ENCODE measurements at places on chromosomes 16 and 17. TPM values are rescaled to one million over a fixed set of nuclear protein-coding genes. Genes with fewer than 3 reads are reported as not detected.

GRCh38 chr17:3974138-3974687, 10.0 kb upstream of the ATP2A3 start:
- no peaks in the 10 kb centered on the region for H3K27me3 ChIP-seq
- no peak for DNase-seq
- H3K27ac ChIP-seq: no peak overlapping the region
- no peaks in the 10 kb centered on the region for H3K36me3 ChIP-seq
- no peak overlapping the region for H3K4me3 ChIP-seq

DNA sequence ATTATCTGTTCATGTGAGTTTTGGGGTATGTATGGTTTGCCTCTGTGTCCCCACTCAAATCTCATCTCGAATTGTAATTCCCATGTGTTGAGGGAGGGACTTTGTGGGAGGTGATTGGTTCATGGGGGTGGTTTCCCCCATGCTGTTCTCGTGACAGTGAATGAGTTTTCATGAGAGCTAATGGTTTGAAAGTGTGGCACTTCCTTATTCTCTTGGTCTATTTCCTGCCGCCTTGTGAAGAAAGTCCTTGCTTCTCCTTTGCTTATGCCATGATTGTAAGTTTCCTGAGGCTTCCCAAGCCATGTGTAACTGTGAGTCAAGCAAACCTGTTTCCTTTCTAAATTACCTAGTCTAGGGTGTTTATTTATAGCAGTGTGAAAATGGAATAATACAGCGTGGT, 128.1 kb upstream of the HS3ST4 start:
- no peak for DNase-seq
- H3K4me1 ChIP-seq: no peaks in the 10 kb centered on the region
- no peaks in the 10 kb centered on the region for H3K36me3 ChIP-seq
- no peak overlapping the region for H3K27ac ChIP-seq

GRCh38 chr17:76271669-76272540, 6.8 kb downstream of the UBALD2 start:
- H3K27ac ChIP-seq: peak overlapping the region; percentile 79
- peak overlapping the region; percentile 11 for H3K4me3 ChIP-seq
- DNase-seq: peak; percentile 62
- peaks cover 9% of the 10 kb centered on the region for H3K36me3 ChIP-seq

DNA sequence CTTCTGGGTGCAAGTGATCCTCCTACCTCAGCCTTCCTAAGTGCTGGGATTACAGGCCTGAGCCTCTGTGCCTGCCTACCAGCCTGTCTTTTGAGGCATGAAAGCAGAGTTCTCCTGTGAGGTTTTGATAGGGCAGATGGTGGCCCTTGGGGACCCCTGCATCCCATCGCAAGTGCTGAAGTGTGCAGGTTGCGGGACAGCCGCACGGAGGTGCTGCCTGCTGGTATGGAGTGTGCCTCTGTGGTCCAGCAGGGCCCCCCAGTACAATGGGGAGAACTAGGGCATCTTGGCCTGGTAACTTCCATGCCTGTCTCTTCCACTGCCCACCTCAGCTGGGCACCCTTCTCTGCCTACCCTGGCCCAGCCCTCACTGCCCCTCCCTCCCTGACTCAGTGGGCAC, 9.9 kb upstream of the NDRG4 start:
- H3K4me1 ChIP-seq: no peaks in the 10 kb centered on the region
- no peak overlapping the region for H3K27ac ChIP-seq

- no peak for DNase-seq
- no peak overlapping the region for H3K4me3 ChIP-seq
- no peak overlapping the region for H3K27ac ChIP-seq
- H3K27me3 ChIP-seq: no peaks in the 10 kb centered on the region
Observed at GRCh38 chr17:51289696-51290111, 29.4 kb downstream of the UTP18 start.

- DNase-seq: no peak
- no peaks in the 10 kb centered on the region for H3K36me3 ChIP-seq
- H3K27ac ChIP-seq: no peak overlapping the region
- no peaks in the 10 kb centered on the region for H3K27me3 ChIP-seq
Observed at GRCh38 chr16:11224894-11225676, 30.9 kb downstream of the SOCS1 start.

GRCh38 chr16:651844-652243, 2.7 kb downstream of the WDR90 start:
- no peak overlapping the region for H3K4me3 ChIP-seq
- no peaks in the 10 kb centered on the region for H3K27me3 ChIP-seq
- no peak overlapping the region for H3K27ac ChIP-seq

DNA sequence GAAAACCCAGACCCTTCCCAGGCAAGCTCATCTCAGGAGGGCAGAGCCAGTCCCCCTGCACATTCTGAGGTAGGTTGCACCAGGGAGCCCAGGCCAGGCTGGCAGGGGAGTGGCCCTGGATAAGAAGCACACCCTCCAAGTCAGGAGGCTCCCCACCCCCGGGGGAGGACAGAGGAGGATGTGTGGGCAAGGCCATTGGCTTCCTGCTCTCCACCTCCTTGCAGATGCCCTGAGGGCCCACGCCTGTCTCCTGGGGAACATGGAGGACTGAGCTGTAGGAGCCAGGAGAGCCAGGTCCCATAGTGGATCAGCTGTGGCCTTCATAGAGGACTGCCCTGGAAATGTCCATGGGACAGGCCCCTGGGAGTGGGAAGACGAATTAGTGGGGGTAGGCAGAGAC, 126.7 kb downstream of the IRF8 start:
- H3K36me3 ChIP-seq: no peaks in the 10 kb centered on the region
- H3K4me1 ChIP-seq: no peaks in the 10 kb centered on the region
- H3K27ac ChIP-seq: no peak overlapping the region

DNA sequence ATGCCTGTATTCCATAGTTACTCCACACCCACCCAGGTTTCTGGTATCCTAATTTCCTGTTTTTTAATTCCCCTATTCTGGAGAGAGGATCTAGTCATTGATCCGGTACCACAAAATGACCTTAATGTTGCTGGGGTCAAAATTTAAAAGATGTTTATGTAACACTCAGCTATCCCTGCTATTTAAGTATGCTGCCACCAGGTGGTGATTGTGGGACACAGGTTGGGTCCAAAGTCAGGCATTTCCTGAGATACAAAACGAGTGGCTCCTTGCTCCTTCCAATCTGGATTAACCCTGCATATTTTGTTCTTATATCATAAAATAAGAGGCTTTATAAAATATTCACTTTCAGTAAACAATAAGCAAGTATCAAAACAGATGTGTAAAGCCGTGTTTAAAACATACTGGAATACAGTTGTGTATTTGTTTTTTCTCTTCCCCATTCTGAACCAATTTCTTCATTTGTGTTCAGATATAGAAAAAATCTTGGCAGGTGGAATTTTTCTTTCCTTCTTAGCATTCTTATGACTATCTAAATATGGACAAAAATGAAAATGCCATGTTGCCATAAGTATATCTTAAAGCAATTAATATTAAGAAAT, 16.3 kb downstream of the HS3ST4 start:
- H3K27me3 ChIP-seq: no peaks in the 10 kb centered on the region
- no peaks in the 10 kb centered on the region for H3K36me3 ChIP-seq
- H3K4me1 ChIP-seq: no peaks in the 10 kb centered on the region
- no peak overlapping the region for H3K4me3 ChIP-seq

SDR42E2 gene
- not detected for total RNA-seq

- no peaks in the 10 kb centered on the region for H3K27me3 ChIP-seq
- DNase-seq: no peak
- H3K4me1 ChIP-seq: no peaks in the 10 kb centered on the region
- no peaks in the 10 kb centered on the region for H3K36me3 ChIP-seq
- no peak overlapping the region for H3K27ac ChIP-seq
Observed at GRCh38 chr16:83023011-83023410, 396.2 kb downstream of the CDH13 start.

DNA sequence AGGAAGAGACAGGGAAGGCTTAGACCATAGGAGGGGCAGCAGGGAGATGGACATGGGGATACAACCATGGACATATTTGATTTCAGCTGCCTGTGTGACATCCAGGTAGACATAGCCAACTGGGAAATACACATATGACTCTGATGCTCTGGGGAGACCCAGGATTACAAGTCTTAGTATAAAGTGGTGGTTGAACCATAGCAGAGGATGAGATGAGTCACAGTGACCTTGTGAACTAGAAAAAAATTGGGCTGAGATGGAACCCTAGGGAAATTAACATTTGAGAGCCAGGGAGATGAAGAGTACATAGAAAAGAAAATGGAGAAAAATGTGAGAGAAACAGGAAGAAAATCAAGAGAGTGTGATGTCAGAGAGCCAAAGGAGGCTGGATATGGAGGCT, 10.2 kb downstream of the MARCHF10 start:
- H3K27ac ChIP-seq: no peak overlapping the region
- H3K4me3 ChIP-seq: no peak overlapping the region
- H3K4me1 ChIP-seq: no peaks in the 10 kb centered on the region
- H3K36me3 ChIP-seq: no peaks in the 10 kb centered on the region

ANKRD40CL gene
- total RNA-seq: not detected

GRCh38 chr16:54291656-54292487, 5.3 kb upstream of the IRX3 start:
- peaks cover 45% of the 10 kb centered on the region for H3K27me3 ChIP-seq
- no peak overlapping the region for H3K4me3 ChIP-seq
- H3K4me1 ChIP-seq: peaks cover 21% of the 10 kb centered on the region
- no peaks in the 10 kb centered on the region for H3K36me3 ChIP-seq

GRCh38 chr17:76026714-76027158, 370 bp downstream of the EVPL start:
- DNase-seq: peak; percentile 75
- H3K4me3 ChIP-seq: no peak overlapping the region
- H3K36me3 ChIP-seq: peaks cover 3% of the 10 kb centered on the region

GRCh38 chr16:54180421-54181359, 105.9 kb downstream of the IRX3 start:
- no peaks in the 10 kb centered on the region for H3K36me3 ChIP-seq
- no peak overlapping the region for H3K4me3 ChIP-seq
- H3K27ac ChIP-seq: no peak overlapping the region
- H3K27me3 ChIP-seq: no peaks in the 10 kb centered on the region

- no peaks in the 10 kb centered on the region for H3K36me3 ChIP-seq
- no peak for DNase-seq
- H3K4me3 ChIP-seq: no peak overlapping the region
- H3K4me1 ChIP-seq: no peaks in the 10 kb centered on the region
- H3K27ac ChIP-seq: no peak overlapping the region
Observed at GRCh38 chr17:76995387-76996105, 127.3 kb downstream of the MGAT5B start.

DNA sequence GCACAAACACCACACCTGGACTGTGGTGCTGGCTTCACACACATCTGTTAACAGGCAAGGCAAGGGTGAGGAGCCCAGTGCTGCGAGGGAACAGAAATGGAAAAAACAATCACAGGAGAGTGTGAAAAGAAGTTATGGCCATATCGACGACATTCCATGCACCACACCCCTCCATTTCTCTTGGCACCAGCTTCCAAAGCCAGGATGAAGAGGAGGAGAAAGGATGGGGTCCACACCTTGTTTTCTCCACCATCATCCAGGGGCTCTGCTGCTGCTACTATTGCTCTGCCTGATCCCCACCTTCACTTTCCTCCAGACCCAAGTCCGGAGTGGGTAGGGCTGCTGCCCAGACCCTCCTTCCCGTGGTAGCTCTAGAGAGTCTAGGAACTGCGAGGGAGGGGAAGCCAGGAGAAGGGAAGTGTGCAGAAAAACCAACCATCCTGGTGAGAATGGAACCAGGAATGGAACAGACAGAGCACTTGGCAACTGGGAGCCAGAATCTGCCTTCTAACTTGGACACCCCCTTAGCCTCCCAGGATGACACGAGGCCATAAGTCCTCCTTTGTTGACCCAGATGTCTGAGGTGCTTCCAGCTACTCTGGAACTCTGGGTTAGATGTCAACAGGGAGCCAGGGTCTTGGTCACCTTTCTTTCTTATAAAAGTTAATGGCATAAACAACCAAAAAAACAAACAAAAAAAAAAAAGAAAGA, 1.2 kb upstream of the PROCA1 start:
- H3K27ac ChIP-seq: no peak overlapping the region
- H3K36me3 ChIP-seq: peaks cover 13% of the 10 kb centered on the region
- peaks cover 15% of the 10 kb centered on the region for H3K4me1 ChIP-seq
- H3K4me3 ChIP-seq: no peak overlapping the region

DNA sequence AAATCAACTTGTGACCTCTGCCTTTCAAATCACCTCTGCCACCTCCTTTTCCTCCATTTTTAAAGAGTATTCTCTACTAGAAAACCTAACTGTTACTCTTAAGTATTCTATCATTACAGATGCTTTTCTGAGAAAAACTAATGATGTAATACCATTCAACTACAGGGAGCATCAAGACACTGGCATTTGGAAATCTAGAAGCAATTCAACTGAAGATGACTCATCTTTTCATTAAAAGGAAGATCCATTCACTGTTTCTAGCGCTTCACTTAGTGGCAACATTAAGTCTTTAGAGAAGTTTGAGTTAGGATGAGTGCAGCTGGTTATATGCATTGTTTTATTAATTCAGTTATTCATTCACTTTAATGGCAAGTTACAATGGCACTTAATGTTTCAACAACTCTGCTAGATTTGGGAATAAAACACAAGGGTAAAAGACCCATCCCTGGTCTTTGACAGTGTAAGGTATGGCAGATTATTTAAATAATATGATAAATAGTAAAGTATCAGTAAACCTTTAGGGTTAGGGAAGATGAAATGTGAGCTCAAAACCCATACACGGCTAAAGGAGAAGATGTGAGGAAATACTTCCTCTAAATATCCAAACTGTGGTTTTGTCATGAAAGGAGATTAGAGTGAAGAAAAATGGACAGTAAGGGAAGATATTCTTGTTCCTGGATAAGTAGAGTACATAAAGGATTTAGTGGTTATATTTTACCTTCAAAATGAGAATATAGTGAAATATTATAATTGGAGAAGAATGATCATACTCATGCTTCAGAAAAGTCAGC, 61.7 kb downstream of the KCNJ2 start:
- no peaks in the 10 kb centered on the region for H3K4me1 ChIP-seq
- no peak overlapping the region for H3K4me3 ChIP-seq
- no peak overlapping the region for H3K27ac ChIP-seq
- H3K27me3 ChIP-seq: no peaks in the 10 kb centered on the region
- DNase-seq: no peak
- H3K36me3 ChIP-seq: no peaks in the 10 kb centered on the region

RNF151 gene
- not detected for total RNA-seq

GPR139 gene
- total RNA-seq: not detected

CEP295NL gene
- 1.5 TPM for total RNA-seq

GRCh38 chr17:56786989-56787482, 46.7 kb downstream of the C17orf67 start:
- H3K4me1 ChIP-seq: no peaks in the 10 kb centered on the region
- H3K4me3 ChIP-seq: no peak overlapping the region
- no peaks in the 10 kb centered on the region for H3K36me3 ChIP-seq
- peak; percentile 6 for DNase-seq
- H3K27me3 ChIP-seq: no peaks in the 10 kb centered on the region

DNA sequence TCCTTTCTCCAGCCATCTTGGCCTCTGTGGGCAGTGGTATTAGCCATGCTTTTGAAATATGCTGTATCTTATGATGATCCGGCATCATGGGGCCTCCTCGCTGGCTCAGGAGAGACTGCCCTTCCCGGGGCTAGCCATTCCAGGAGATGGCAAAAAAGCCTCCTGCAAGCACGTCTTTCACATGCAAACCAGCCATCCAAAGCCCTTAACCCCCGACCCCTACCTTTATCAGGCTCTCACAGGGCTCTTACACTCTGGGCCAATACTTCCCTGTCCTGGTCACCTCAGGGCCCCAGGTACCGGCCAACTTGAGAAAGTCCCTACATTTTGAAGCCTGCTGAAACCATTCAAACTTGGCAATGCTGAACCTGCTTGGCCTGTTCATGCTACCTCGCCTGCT, 36.4 kb downstream of the MYH13 start:
- H3K27ac ChIP-seq: no peak overlapping the region
- no peaks in the 10 kb centered on the region for H3K4me1 ChIP-seq
- H3K27me3 ChIP-seq: no peaks in the 10 kb centered on the region
- no peaks in the 10 kb centered on the region for H3K36me3 ChIP-seq
- no peak overlapping the region for H3K4me3 ChIP-seq

GRCh38 chr16:12095275-12096156, 119.0 kb downstream of the SNX29 start:
- peak overlapping the region; percentile 33 for H3K27ac ChIP-seq
- no peak overlapping the region for H3K4me3 ChIP-seq
- no peaks in the 10 kb centered on the region for H3K27me3 ChIP-seq
- DNase-seq: peak; percentile 76
- H3K4me1 ChIP-seq: peaks cover 24% of the 10 kb centered on the region
- H3K36me3 ChIP-seq: no peaks in the 10 kb centered on the region
